ENCODE measurements at places on chromosomes 7 and 10.
A peak's percentile ranks its signal among the peaks of the same experiment; 100 is the strongest.

GRCh38 chr7:22351878-22352277 is 5.1 kb downstream of the RAPGEF5 start:
- no peak overlapping the region for H3K4me3 ChIP-seq
- H3K36me3 ChIP-seq = no peaks in the 10 kb centered on the region
- no peak for DNase-seq
- peaks cover 45% of the 10 kb centered on the region for H3K27me3 ChIP-seq
- H3K4me1 ChIP-seq = no peaks in the 10 kb centered on the region

GRCh38 chr10:78905015-78905956 is 163.5 kb upstream of the ZMIZ1 start:
- no peaks in the 10 kb centered on the region for H3K36me3 ChIP-seq
- H3K4me1 ChIP-seq = no peaks in the 10 kb centered on the region
- H3K27ac ChIP-seq = no peak overlapping the region

DNA sequence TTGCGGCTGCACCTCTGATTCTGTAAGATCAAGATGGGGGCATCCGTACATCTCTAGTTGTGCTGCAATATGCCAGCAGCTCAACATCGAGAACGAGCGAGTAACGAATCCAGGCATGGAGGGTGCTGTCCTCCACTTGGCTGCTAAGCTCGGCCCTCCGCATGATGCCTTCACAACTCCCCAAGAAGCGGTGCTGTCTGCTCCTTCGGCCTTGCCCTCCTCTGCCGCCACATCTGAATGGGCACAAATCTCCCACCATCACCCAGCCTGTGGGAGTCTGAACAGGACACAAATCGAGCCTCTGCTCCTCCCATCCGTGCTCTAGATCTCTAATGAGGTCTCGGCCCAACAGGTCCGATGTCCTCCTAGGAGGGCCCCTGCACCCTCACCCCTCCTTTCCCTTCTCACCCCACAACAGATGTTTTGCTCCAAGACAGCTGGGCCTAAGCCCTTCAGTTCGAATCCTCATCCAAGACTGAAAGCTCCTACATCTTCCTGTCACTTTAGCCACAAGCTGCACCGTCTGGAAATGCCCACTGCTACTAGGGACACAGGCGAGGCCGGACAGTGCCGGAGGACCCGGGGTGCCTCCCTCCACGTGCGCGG is 86.7 kb downstream of the ZNF33B start:
- H3K4me3 ChIP-seq = peak overlapping the region; percentile 99
- H3K4me1 ChIP-seq = peaks cover 44% of the 10 kb centered on the region
- H3K27ac ChIP-seq = peak overlapping the region; percentile 98
- H3K27me3 ChIP-seq = no peaks in the 10 kb centered on the region
- DNase-seq = no peak
- H3K36me3 ChIP-seq = peaks cover 48% of the 10 kb centered on the region

- H3K36me3 ChIP-seq = peaks cover 9% of the 10 kb centered on the region
- peak overlapping the region; percentile 30 for H3K27ac ChIP-seq
- peak; percentile 42 for DNase-seq
- peaks cover 14% of the 10 kb centered on the region for H3K4me1 ChIP-seq
- H3K27me3 ChIP-seq = no peaks in the 10 kb centered on the region
Observed at GRCh38 chr7:129829737-129830631, 122.8 kb downstream of the UBE2H start.

DNA sequence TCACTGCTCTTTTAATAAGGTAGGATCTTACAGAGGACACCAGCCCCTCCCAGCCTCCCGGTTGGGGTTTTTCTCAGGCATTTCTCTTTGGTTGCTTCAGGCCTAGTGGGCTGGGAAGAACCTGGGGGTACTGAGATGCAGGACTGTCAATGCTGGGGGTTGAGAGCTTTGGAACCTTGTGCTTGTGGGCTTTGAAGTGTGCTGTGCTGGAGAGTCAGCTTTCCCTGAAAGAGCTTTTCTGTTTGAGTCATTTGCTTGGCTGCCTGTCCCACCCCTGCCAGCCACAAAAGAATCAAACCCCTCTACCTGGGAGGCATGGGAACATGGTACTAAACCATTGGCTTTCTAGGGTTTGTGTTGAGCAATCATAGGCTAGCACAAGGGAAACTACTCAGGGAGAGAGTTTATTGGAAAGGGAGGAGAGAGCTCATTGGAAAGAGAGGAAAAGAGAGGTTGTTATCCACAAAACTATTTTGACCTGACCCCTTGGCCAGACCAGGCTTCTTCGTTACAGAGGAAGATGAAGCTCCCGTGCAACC is 1.4 kb downstream of the SCD start:
- no peaks in the 10 kb centered on the region for H3K27me3 ChIP-seq
- peak overlapping the region; percentile 99 for H3K27ac ChIP-seq
- peak overlapping the region; percentile 100 for H3K4me3 ChIP-seq
- peaks cover 70% of the 10 kb centered on the region for H3K4me1 ChIP-seq
- DNase-seq = no peak

GRCh38 chr7:87797798-87798403 is 78.3 kb downstream of the SLC25A40 start:
- no peak overlapping the region for H3K4me3 ChIP-seq
- H3K27ac ChIP-seq = no peak overlapping the region
- no peaks in the 10 kb centered on the region for H3K36me3 ChIP-seq
- peaks cover 7% of the 10 kb centered on the region for H3K27me3 ChIP-seq
- DNase-seq = no peak

DNA sequence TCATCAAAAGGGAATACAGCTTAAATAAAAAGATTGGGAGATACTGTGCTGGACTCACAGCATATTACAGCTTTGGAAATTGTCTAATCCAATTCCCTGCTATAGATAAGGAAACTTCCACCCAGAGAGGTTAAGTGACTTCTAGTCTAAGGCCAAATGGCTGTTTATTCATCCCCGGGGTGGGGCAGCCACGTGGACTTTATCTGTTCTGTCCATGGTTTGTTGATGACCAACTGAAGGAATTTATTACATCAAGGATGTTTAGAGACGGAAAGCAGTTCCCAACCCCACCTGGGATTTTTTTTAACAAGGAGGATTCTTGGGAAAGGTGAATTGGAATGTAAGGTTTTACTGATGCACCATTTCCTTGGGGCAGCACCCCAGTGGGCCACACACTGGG is 88.6 kb downstream of the ATXN7L1 start:
- no peak overlapping the region for H3K27ac ChIP-seq
- no peaks in the 10 kb centered on the region for H3K36me3 ChIP-seq
- no peak overlapping the region for H3K4me3 ChIP-seq
- peaks cover 18% of the 10 kb centered on the region for H3K27me3 ChIP-seq
- DNase-seq = no peak

DNA sequence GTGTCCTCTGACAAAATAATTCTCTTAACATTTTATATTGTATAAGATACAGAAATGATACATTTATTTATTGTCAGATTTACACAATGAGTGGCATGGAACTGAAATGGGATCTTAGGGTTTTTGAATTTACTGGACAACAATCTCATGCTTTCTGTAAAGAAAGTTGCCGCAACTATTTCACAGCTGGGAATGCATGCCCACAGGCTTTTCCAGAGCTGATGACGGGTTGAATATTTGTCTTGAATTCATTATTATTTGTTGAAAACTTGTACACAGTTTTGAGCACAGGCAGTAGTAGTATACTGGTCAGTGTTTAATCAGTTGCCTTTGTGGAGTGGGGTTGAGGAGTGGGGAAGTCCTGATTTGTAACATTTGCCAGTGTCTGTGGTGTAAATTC is 20.5 kb upstream of the MRC1 start:
- H3K27me3 ChIP-seq = peaks cover 5% of the 10 kb centered on the region
- no peak overlapping the region for H3K4me3 ChIP-seq
- no peaks in the 10 kb centered on the region for H3K36me3 ChIP-seq

DNA sequence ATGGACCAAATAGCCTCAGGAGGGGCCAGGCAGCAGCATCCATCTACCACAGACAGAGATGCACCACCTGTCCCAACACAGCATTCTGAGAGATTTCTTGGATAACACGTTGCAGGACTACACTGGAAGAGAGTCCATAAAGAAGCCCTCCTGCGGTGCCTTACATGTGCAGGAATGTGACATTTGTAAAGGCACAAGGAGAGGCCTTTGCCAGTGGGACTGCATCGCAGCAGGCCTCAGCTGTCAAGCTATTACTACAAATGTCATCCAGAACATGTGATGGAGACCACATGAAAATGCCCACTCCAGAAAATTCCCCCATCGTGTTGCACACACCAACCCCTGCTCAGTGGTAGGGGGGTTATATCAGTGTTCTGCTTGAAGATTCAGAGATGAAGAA is 77.4 kb downstream of the ATXN7L1 start:
- peaks cover 35% of the 10 kb centered on the region for H3K4me1 ChIP-seq
- no peak for DNase-seq
- H3K27ac ChIP-seq = no peak overlapping the region
- H3K36me3 ChIP-seq = peaks cover 2% of the 10 kb centered on the region

Data from activated T-helper 1 cell treated with anti-CD3 and anti-CD28 coated beads, Interleukin-12 subunit alpha, Interleukin-12 subunit beta, Interleukin-2, Interleukin-4 antibody, amounts not matched to agents 30 ng/mL and 10 ng/mL and 1 ng/mL, durations not matched to agents 14 hours and 24 hours and 36 hours (primary cell).